ENCODE measurements at places on chromosomes 12 and 14.
A peak's percentile ranks its signal among the peaks of the same experiment; 100 is the strongest.

DNA sequence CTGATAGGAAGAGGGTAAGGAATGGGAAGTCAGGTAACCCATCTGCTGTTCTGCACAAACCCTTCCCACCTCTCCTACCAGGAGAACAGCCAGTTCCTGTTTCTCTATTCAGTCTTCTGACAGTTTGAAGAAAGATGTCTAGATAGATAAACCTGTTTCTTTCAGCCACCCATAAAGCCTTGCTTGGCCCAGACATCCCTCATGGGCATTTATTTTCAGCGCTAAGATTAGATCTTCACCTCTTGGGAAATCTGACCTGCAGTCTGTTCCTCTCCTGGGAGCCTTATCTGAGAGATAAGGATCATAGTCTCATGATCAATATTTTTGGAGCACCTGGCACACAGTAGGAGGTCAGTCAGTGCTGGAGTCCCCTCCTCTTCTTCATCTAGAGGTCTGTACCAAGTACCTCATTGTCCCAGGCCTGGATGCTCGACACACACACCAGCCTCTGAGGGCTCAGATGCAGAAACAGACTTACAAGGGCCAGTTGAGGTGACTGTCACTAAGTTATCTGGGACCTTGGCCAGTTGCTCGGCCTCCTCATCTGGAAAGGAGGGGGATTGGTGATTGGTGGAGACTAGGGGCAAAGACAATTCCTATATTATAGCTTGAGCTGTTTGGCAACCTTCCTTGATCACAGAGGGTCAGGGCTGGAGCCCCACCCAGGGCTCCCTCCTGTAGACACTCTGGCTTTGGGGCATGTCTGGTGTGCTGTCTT, 18.2 kb downstream of the ACVRL1 start:
- no peak for DNase-seq

GRCh38 chr12:50568338-50569091, 63.7 kb downstream of the DIP2B start:
- no peak for DNase-seq

DNA sequence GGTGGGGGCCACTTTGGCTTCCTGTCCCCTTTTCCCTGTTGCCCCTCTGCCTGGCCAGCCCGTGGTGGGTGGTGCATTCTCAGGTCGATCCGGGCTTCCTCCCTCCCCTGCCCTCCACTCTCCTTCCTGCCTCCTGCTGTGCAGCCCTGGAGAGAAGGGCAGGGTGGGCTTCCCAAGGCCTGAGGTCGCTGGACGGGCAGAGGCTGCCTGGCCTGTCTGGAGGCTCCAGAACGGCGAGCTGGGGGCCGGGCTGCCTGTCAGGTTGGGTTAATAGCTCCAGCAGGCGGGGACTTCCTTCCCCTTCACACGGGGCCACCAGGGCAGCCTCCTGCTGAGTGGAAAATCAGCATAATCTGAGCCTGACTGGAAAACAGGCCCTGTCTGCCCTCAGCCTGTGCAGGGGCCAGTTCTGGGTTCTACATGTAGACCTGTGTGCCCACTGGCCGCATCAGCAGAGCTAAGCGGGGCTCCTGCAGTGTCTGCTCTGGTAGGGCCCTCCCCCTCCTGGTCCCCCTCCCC, 11.3 kb downstream of the KIF26A start:
- DNase-seq: peak; percentile 30

DNA sequence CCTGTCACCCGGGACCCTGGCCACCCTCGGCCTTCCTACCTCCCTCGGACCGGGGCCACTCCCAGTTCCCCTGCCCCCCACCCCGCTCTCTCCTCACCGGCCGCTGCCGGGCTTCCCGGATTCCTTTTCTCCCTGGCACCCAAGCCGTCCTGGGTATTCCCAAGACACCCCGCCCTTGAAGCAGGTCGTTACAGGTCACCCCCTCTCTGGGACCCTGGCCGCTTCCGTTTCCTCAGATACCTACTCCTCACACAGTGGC, 493 bp downstream of the NUMB start:
- no peak for DNase-seq

DNA sequence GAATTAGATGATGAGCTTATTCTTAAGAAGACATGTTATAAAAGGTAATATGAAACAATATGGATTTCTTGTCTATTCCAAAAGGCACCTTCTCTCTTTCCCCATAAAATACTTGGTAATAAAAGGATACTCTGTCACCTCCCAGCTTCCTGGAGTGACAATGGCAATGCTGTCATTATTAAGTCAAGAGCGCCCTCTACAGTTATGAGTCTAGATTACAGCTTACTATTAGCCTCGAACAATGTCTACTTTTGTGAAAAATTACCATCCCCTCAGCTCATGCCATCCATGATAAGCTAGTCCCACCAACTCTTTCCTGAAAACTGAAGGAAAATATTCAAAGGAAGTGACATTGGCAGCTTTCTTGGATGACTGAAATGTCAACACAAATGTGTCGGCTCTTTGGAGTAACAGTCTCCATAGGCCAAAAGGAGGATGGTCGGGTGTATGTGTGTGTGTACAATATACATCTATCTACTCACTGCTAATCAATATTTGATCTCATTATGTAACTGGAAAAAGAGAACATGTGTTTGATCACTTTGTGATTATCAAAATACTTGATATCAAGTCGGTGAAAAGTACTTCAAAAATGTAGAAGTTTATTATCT, 48.7 kb upstream of the CDKN3 start:
- peak; percentile 62 for DNase-seq

DNA sequence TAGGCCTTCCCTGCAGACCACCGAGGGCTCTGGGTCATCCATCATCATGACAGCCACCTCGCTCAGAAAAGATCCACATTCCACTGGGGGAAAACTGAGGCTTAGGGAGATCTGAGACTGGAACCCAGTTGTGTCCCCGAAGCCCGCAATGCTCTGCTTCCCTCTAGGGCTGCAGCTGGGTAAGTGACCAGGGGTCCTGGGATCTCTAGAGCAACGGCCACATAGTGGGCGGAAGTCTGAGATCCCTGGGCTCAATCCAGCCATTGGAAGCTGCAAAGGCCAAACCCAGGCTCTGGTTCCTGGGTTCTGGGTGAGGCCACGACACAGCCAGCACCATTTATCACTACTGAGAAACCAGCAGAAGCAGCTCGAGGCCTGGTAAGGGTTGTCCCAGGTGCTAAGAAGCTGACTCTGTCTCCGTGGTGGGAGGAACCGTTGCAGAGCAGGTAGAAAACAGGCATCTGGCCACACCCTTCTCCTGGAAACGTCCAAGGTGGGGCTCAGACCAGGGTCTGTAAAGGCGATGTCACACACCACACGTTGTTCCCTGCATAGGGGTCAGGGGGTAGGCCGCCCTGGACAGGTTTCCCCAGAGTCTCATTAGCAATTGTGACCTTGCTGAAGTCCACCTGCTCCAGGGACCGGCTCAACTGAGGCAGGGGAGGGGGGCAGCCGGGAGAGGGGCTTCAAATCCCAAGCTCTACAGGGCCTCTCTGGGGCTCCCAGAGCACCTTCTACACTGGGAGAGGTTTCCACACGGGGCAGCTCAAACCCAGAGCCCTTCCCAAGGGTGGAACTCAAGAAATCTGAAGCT, 38.6 kb downstream of the BCL11B start:
- no peak for DNase-seq

DNA sequence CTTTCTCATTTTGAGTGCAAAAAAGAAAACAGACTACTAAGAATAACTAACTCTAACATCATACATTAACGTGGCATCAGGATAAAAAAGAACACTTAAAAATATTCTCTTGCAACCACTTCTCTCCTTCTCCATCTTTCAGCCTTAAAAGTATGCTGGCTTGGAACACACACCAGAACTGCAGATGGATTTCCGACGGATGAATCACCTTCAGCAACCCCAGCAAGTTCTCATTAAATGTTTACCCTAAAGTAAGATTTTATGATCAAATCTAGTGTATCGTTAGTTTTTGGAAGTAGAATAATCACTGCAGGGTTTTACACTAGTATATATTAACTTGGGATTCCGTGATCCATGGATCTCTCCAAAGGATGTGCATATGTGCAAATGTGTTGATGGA, 1.2 kb downstream of the NEK9 start:
- DNase-seq: no peak

DNA sequence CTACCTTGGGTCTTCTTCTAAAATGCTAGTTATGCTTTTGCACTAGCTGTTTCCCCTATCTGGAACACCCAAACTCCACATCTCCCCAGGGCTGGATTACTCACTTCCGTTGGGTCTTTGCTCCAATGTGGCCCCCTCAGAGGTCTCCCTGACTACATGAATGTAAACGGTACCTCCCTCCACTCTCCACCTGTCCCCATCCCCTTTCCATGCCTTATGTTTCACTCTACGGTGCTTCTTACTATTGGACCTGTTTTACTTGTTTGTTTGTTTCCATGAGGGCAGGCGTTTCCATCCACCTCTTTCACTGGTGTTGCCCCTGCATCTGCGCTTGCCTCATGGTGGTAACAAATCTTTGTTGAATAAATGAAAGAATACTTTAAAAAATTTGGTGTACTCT, 256.4 kb downstream of the SNAPC1 start:
- no peak for DNase-seq

DNA sequence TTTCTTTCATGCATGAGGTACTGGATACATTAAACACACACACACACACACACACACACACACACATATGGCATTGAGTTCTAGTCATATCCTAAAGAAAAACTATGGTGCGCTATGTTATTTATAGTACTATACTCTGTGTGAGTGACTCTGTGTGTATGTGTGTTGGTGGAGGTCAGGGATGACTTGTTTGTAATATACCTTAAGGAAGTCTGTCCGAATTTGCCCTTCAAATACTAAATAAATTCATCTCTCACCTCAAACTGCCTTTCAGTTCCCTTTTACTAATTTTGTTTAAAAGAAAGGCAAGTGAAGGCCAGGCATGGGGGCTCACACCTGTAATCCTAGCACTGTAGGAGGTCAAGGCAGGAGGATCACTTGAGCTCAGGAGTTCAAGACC, 2.1 kb upstream of the AKAP5 start:
- no peak for DNase-seq

DNA sequence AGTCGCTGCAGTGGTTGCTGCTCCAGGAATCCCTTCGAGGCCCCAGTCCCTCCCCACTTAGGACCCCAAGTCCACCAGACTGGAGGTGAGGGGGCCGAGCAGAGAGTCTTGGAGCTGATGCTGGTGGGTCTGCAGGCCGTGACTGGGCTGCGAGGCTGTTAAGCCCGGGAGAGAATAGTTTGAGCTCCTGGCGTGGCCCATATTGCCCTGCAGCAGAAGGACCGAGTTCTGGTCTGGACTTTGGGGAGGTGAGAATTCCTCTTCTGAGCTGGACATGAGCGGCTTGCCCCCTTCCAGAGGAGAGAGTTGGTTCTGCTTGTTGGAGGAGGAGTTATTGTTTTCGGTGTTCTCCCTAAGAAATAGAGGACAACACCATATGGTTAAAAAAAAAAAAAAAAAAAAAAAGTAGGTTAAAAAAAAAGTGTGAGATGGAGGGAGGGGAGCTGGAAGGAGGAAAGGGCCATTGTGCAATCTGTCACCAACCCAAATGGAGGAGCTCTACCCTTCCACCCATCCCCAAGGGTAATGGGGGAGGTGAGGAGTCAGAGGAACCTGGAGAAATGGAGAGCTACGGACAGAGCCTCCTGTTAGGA, 3.0 kb downstream of the SIX1 start:
- DNase-seq: no peak

- no peak for DNase-seq
Measured at GRCh38 chr14:73789989-73790581, 61.5 kb upstream of the PTGR2 start.

GRCh38 chr12:121438905-121439304, 39.0 kb downstream of the RNF34 start:
- DNase-seq: no peak

- no peak for DNase-seq
Measured at GRCh38 chr14:104891664-104892530, 26.8 kb downstream of the CEP170B start.

- DNase-seq: no peak
Measured at GRCh38 chr14:31657917-31658316, 96.7 kb downstream of the NUBPL start.

DNA sequence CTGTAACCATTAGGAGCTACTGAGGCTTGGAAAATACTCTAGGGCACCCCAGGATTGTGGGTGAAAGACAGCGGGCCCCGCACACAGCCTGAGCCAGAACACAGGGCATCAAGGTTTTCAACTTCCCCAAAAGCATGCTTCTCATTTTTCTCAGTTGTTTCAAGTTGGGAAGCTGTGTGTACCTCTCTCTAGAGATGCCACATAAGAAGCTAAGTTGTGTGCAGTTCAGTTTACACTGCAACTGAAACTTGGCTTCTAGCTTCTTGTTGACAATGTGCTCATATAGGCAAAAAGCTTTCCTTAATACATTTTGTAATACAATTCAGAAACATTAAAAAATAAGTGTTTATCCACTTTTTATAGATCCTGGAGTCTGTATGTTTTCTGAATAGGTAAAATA, 88.1 kb upstream of the PTPRR start:
- DNase-seq: no peak

- peak; percentile 16 for DNase-seq
Measured at GRCh38 chr14:90508536-90509254, 111.9 kb downstream of the CALM1 start.

DNA sequence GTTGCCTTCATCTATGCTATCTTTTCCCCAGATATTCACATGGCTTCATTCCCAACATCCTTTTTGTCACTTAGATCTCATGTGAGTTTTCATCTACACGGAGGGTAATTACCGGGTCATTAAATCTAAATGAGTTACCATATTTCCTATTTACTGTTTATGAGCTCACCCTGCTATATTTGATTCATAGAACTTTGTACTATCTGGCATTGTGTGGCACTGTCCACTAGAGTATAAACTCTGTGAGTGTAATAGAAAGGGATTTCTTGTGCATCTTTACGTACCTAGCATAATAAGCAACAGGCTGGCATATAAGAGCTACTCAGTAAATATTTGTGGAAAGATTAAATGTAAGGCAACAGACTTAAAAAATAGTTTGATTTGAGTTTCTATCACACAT, 86.1 kb upstream of the LMO3 start:
- no peak for DNase-seq

DNA sequence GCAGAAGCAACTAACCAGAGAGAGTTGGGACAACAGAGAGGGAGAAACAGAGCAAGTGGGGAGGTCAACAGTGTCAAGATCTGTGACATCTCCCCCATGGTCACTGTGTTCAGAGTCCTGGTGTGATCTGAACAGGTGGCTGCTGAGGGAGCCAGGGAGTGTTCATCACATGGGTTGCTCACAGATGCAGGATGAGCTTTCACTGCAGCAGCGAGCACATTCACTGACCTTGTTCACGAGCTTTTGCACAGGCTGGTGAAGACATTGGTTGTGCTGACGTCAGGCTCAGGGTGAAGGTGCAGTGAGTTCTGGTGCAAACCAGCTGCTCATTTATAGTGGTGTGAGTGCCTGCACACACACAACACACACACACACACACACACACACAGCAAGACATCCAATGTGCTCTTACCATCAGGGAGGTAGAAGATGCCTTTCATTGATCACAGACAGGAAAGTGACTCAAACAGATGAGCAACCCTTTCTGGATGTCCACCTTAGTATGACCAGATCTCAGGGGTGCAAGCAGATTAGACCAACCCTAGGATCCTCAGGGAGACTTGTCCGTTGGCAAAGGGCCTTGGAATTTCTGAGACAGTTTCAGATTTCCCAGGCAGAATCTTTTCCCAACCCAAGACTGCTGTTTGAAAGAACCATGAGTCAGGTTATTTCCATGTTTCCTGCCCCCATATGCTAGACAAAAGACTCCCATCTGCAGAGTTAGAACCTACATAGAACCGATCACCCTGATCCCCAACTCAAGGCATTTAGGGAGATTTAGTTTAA, 44.3 kb upstream of the OR10AD1 start:
- DNase-seq: no peak

- no peak for DNase-seq
Measured at GRCh38 chr12:95201056-95201670, 16.1 kb downstream of the FGD6 start.

GRCh38 chr14:67428501-67429031, 16.6 kb upstream of the PLEK2 start:
- no peak for DNase-seq

All from suppressor macrophage (primary cell).